NCI-H187 treated with DMSO at 0.1 percent for 48 hours (cell line): ENCODE measurements at places on chromosomes 3 and 15.

DNA sequence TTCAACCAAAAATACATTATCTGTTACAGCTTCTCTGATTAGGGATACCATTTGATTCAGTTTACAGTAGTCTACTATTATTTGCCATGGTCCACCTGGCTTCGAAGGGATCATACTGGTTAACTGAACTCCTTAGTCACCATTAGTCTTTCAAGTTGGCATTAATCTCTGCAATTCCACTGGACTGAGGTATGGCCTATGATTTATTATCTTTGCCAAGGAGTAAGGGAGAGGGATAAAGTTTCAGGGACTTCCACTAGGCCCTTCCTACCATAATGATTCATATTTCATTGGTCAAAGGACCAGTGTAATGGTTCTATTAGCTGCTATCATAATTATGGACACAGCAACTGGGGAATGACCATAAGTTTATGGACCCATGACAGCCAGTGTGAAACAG lies 7.3 kb upstream of the CMSS1 start:
- DNase-seq: no peak

- no peak for DNase-seq
Observed at GRCh38 chr15:29102911-29103823, 166.5 kb downstream of the NSMCE3 start.

- no peak for DNase-seq
Observed at GRCh38 chr15:62619526-62619925, 423.0 kb upstream of the TPM1 start.

GRCh38 chr3:152213938-152214337 lies 54.8 kb upstream of the MBNL1 start:
- no peak for DNase-seq

- no peak for DNase-seq
Observed at GRCh38 chr3:157294491-157294890, 134.5 kb upstream of the CCNL1 start.

GRCh38 chr15:67415181-67415580 lies 105.8 kb upstream of the C15orf61 start:
- no peak for DNase-seq
